ENCODE measurements at places on chromosomes 2 and 18.

GRCh38 chr2:1479346-1479745, 66.1 kb downstream of the TPO start:
- no peak for DNase-seq

- no peak for DNase-seq
These were observed 101.0 kb downstream of the HRH4 start for GRCh38 chr18:24561369-24561965.

DNA sequence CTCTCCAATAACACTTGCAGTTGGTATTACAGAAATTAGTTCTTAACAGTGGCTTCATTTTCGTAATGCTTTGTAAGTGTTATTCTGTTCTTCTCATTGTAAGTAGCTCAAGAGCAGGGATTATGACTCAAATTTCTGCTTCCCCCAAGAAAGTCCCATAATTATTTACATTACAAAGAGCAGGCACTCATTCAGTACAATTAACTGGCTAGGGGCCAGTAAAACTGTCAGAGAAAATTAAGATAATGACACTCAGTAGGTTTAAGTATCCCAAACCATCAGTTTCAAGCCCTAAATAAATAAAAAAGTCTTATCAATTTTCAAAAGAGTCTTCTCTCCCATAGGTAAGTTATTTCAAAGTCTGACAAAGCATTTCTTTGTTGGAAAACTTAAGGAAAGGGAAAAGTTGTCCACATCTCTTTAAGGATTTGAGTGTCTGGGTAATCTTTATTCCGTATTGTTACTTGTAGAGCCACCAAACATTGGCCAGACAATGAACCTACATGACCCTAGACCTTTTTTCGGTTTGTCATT, 137.1 kb downstream of the ARHGAP28 start:
- no peak for DNase-seq

DNA sequence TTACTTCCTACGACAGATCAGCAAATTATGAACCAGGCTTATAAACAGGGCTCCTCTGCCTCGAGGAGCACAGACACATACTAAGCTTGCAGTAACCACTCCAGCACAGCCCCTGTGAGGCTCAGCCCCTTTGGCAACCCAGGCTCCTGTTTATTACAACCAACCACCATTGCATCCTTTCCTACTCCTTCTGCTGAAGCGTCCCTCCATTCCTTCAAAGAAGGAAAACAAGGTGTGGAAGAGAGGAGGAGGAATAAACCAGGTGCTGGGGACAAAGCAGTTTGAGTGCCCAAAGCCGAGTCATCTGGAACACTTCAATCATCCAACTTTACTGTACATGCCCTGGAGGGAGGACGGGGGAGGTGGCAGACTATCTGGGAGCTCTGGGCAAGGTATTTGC, 87.2 kb upstream of the MGAT4A start:
- DNase-seq: no peak

- DNase-seq: no peak
These were observed 585 bp downstream of the PNKD start for GRCh38 chr2:218270721-218271486.

DNA sequence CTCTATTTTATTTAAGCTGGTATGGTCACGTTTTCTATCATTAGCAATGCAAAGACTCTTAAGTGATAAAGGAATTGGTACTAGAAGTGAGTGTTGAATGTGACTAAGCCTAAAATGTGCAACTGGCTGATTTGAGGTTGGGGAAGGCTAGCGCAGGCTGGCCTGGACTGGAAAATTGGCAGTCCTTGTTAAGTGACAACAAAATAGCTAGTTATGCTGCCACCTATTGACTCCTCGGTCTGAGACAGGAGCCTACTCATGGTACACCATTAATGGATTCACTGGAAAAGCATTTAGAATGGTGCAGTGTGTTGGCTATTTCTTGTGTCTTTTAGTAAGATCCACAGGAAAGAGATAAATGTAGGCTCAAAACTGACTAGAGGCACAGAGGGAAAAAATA, 5.7 kb upstream of the WIPF1 start:
- no peak for DNase-seq

DNA sequence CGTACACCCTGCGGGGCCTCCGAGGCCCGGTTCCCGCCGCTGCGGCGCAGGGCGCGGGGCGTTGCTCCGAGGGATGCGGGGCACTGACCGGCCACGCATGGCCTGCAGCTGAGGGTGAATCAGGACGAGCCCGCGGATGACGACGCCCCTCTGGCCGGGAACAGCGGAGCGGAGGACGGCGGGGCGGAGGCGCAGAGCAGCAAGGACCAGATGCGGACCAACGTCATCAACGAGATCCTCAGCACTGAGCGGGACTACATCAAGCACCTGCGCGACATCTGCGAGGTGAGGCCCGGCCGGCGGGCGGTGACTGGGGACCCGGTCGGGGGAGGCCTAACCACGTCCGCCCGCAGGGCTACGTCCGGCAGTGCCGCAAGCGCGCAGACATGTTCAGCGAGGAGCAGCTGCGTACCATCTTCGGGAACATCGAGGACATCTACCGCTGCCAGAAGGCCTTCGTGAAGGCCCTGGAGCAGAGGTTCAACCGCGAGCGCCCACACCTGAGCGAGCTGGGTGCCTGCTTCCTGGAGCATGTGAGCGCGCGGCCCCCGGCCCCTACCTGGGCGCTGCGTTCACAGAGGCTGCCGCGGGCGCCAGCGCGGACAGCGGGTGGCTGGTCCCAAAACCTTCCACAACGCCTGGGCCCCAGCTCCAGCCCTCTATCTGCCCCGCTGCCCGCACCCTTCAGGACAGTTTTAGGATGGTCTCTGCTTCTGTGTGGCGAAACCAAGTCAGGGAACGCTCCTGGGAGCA, 53.2 kb downstream of the FAM168B start:
- no peak for DNase-seq

GRCh38 chr2:221001381-221001801, 570.7 kb downstream of the EPHA4 start:
- DNase-seq: no peak

- no peak for DNase-seq
These were observed 7.3 kb downstream of the CEP192 start for GRCh38 chr18:12998332-12999060.

DNA sequence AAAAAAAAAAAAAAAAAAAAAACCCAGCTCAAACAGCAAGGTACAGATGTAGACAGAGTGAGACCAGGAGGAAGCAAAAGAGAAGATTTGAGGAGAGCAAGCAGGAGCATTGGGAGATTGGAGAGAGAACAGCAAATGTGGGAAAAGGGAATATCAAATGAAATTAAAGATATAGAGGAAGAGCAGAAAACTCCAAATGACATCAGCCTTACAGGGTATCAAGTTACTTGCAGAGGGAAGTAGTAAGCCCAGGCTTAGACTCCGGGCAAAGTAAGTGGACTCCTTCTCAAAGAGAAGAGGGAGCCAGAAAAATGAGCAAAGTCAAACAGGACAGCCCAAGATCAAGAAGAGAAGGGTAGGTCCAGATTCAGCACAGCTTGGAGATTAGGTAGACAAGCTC, 93.3 kb upstream of the PPP1CB start:
- DNase-seq: no peak

DNA sequence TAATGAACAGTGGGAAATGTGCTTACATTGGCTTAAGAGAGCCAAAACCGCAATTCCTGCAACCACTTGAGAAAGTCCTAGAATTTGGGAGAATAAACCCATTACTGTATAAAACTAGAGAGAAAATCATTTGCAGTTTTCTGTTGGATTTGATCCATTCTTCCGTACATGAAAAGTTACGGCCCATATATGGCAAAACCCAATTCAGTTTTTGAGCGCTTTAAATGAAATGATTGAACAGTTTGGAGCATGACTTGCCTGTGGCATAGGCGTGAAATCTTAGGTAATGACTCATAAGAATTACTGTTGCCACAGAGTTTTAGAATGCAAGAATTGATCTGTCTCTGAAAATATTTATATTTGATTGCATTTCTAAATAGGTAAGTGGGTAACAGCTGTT, 52.0 kb downstream of the PHLPP1 start:
- DNase-seq: no peak

DNA sequence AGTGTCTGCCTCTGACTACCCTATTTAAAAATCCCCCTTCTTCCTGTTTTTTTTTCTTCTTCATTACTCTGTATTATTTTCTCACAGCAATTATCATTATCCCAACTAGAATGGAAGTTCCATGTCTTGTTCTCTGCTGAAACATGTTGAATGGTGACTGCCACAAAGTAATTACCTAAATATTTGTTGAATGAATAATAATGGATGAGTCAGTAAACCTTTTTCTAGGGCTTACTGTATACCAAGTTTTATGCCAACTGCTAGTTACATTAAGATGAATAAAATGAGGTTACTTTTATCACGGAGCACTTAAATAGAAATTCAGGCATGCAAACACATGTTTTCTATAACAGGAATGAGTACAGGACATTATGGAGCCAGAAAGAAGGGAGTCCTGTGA, 490.6 kb downstream of the THSD7B start:
- DNase-seq: no peak

- no peak for DNase-seq
These were observed 28.4 kb downstream of the SIX3 start for GRCh38 chr2:44969936-44970335.

DNA sequence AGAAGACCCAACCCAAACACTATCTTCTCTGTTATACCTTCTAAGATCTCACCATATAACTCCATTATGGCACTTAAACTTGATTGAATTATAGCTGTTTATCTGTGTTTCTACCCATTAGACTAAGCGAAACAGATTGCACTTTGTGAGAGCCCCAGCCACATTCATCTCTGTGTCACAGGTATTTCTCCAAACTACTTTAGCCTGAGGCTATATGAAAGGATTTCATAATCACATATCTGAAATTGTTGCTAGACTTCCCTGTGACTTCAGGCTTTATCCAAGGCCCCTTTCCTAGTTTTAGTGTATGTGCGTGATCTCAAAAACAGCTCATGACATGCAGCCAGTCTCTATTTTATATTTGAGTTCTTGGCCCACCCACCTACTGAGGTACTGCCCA, 745.0 kb upstream of the ACVR2A start:
- DNase-seq: no peak

DNA sequence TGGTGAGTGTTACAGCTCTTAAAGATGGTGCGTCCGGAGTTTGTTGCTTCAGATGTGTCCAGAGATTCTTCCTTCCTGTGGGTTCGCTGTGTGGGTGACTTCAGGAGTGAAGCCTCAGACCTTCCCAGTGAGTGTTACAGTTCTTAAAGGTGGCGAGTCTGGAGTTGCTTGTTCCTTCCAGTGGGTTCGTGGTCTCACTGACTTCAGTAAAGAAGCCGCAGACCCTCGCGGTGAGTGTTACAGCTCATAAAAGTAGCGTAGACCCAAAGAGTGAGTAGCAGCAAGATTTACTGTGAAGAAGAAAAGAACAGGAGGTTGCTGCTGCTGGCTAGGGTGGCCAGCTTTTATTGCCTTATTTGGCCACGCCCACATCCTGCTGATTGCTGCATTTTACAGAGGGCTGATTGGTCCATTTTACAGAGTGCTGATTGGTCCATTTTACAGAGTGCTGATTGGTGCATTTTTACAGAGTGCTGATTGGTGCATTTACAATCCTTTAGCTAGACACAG, 34.0 kb upstream of the SPTBN1 start:
- DNase-seq: no peak

DNA sequence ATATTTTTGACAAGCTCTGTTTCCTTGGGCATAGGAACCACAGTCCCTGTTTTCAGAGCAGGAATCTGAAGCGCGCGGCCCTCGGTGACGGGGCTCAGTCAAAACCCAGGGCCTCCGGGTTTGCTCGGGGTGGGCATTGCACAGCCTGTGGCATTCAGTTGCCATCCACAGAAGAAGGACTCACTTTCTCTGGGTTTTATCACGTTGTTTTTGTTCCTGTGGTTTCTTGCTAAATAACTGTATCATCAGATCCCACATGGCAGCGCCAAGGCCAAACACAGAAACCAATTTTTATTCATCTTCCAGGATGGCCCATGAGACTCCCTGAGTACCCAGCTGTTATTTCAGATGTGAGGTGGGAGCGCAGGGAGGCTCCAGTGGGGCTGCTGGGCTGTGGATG, 35.6 kb downstream of the SGPP2 start:
- DNase-seq: no peak

- DNase-seq: no peak
These were observed 189.8 kb downstream of the SNTG2 start for GRCh38 chr2:1140389-1141003.

DNA sequence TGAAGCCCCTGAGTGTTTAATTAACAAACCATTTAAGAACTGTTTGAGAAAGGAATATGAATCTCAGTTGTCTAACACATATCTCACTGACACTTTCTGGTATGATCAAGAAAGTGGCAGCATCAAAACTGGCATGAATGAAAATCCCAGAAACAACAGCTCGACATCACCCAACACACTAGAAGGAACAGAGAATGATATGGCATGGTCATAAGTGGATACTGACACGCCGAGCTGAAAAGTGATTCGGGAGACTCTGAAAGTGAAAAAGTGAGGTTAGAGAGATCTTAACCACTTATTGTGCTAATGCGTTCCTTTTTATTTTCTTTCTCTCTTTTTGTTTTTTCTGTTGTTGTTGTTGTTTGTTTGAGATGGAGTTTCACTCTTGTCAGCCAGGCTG, 37.9 kb downstream of the MRPL35 start:
- no peak for DNase-seq

GRCh38 chr2:69163109-69163508, 150.1 kb downstream of the ANTXR1 start:
- peak; percentile 89 for DNase-seq

DNA sequence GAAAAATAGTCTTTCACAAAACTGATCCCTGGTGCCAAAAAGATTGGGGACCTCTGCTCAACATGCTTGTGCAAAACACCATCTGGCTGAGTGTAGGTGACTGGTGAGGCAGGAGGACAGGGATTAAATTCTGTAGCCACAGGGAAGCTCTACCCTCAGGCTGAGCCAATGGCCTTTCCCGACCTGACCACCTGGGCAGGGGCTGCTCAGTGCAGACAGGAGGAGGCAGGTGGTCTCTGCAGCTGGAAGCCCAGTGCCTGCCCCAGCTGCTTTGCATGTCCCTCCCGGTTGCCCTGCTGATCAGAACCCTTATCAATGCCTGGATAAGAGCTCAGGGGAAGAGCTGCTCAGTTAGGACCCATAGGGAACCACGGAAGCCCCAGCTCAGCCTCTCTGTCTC, 235.3 kb downstream of the ANKRD36 start:
- no peak for DNase-seq
